GM20000 (cell line): ENCODE measurements at places on chromosomes 1 and 21.

DNA sequence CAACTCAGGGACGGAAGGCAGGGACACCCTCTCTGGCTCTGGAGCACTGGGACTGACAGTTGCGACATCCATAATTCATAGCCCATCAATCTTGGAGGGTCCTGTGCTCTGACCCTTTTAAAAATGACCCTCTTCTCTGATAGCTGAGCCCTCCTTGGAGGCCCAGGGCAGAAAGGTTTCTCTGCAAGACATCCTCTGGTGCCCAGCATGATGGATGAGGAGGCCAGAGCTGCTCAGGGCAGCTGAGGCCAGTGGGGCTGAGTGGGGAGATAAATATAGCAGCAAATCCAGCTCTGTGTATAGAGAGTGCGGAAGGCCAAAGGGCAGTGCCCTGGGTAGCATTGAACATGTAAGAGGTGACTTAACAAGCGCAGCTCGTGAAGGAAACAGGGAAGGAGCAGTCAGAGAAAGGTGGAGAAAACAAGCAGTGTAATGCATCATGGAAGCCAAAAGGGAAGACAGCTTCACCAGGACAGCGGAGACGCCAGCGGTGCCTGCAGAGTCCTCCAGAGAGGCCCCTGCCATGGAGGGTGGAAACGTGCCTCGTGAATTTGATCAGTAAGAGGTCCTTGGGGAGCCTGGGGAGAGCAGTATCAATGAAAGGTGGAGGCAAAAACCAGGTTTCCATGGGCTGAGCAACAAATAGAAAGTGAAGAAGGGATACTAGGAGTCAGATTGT lies 50.4 kb upstream of the FMOD start:
- DNase-seq = no peak

GRCh38 chr1:8540971-8541370 lies 223.1 kb downstream of the SLC45A1 start:
- no peak for DNase-seq

DNA sequence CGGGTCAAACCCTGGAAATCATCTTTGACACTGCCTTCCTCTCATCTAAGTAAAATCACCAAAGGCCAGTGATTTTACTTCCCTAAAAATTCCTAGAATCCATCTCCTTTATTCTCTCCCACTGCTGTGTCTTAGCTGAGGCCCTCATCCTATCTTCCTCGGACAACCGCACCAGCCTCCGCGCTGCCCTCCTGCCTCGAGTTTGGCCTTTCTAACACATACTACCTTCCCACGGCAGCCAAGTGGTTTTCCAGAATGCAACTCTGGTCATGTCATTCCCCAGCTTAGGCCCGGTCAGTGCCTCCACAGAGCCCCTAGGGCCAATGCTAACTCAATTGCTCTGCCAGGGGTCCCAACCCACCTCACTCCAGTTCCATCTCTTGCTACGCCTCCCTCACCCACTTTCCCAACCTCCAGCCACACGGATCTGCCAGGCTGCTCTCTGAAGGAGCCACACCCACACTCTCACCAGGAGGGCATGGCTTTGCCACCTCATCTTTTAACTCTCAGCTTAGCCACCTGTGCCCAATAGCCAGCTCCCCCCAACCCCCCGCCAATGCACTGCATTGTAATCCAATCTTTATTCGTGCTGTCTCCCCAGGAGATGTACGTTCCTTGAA lies 6.8 kb downstream of the TMEM9 start:
- DNase-seq = no peak

GRCh38 chr1:201702936-201703335 lies 126.0 kb upstream of the IPO9 start:
- no peak for DNase-seq

DNA sequence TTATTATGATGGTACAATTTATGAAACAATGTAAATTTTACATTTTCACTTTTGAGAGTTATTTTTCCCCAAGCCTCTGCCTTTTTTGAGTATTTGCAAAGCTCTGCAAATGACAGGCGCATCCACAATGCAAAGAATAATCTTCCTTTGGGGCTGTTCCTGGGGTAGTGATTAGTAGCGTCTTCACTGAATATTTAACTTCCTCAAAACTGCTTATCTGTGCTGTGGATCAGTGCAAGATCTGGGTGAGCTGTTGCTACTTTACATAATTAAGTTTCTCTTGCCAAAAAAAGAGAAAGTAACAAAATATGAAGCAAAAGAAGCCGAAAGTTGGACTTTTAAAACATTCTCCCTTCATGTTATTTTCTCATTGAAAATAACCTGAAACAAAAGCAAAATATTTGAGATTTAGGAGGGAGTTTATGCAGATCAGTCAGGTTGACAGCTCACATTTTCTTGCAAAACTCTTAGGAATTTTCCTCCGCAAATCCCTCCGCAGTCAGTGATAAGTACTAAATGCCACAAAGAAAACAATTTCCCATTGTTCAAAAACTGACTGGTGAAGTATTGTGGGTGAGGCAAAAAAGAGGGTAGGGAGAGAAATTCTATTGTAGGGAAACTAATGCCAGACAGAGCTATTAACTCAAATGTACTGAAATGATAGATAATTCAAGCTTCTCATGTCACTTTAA lies 276.4 kb upstream of the B3GALT2 start:
- no peak for DNase-seq

- DNase-seq = no peak
These were observed 22.1 kb upstream of the POU2F1 start for GRCh38 chr1:167198518-167199133.

DNA sequence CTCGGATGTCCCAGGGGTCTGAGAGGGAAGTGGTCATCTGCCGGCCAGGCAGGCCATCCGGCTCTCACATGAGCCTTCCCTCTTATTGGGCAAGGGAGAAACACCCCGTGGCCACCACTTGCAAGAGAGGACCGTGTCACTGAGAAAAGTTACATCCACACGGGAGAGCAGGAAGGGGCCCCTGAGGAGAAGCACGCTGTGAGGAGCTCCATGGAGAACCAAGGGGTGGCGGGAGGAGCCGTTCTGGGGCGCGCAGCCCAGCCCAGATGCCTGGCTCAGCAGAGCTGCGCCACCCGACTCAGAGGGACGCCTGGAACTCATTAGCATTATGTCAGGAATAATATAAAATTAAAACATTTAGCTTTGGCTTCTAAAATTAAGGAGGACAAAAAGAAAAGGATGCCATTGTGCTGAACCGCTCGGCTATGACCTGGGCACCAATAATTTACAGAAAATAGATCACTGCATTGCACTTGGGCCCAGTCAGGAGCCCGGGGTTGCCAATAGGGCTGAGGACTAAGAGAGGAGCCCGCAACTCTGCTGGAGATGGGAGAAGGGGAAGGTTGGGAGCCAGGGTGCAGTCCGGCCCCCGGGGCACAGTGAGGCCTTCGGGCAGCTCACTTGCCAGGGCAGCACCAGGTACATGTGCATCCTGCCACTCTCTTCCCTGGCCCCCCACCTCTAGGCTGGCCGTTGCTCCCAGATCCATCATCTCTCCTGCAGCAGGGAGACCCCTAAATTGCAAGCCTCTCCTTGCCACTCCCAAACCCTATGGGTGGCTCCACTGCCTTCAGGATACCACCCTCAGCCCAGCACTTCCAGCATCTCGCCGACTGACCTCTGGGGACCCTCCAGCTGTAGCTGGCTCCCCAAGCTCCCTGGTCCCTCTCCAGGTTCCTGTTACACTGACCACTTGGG lies 84.8 kb downstream of the DMRTB1 start:
- DNase-seq = no peak

- DNase-seq = no peak
These were observed 15.6 kb upstream of the BOLA1 start for GRCh38 chr1:149883598-149884247.

DNA sequence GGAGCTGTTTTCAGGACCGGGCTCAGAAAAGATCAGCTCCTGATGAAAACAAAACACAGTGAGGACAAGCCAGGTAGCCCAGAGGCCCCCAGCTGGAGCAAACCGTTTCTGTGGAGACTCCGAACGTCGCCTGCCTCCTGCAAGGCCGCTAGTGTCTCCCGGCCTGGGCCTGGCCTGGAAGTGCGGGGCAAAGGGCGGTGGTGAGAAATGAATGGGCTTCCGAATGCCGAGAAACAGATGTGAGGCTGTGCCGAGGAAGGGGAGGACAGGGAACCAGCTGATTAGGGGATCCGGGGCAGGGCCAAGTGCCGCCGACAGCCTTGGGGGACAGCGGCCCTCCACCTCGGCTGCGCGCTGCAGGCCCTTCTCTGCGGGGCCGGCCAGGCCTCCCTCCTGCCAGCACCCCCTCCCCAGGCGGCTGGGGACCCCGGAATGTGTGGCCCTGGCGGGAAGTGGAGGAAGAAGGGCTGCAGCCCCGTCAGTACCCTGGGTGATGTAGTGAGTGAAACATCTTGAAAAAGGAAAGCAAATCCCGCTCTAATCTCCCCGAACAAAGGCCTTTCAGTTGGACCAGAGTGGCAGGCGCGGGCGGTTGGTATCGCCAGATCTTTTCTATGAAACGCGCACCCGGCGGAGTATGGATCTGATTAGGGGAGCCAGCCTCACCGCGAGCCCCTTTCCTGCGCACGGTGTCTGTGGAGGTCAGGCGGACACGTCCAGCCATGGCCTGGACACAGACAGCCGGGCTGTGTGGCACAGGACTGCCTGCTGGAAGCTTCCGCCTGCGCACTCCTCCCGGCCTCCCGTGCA lies 52.6 kb downstream of the PRDM16 start:
- no peak for DNase-seq

GRCh38 chr1:184287001-184287400 lies 99.8 kb upstream of the C1orf21 start:
- DNase-seq = no peak

GRCh38 chr1:36707221-36707620 lies 224.5 kb upstream of the CSF3R start:
- DNase-seq = no peak

- DNase-seq = no peak
These were observed 81.1 kb upstream of the HMGB4 start for GRCh38 chr1:33782776-33783175.

DNA sequence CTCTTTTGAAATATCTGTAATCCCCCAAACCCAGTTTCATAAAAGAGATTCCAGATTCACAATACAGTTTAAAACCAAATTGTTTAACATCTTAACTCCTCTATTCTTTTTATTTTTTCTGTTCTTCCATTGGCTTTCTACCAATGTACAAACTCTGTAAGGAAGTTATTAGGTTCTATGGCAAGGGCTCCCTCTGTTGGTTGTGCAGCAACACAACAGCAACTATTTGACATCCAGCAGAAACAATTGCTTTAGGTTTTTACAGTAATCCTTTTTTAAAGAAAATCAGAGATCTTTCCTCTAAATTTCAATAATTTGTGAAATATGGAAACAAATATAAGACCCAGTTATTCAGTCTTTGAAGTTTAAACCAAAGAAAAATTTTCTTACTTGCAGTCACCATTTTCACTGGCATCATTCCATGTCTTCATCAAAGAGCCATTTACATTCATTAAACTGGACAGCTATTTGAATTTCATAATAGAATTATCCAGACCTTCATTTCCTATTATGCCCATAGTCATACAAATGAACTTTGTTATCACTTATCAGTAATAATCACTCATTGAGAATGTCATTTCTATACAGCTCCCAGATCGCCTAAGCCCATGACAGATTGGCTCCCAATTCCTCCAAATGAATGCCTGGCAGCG lies 46.5 kb upstream of the RNF11 start:
- peak; percentile 72 for DNase-seq

DNA sequence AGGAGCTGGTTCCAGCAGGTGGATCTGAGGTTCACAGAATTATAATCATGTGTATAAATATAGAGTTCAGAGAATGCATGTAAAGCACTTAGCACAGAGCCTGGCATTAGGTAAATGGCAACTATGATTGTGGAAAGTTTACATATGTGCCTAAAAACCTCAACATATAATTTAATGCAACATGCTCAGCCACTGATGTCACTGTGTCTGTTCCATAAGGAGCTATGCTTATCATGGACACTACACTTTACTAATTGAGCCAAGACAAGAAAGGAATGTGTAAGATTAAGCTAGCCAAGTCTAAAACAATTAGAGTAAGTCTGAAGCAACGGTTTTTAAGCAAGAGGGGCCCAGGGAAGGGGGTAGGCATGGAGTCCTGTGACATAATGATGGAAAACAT lies 61.5 kb downstream of the GNG12 start:
- no peak for DNase-seq

DNA sequence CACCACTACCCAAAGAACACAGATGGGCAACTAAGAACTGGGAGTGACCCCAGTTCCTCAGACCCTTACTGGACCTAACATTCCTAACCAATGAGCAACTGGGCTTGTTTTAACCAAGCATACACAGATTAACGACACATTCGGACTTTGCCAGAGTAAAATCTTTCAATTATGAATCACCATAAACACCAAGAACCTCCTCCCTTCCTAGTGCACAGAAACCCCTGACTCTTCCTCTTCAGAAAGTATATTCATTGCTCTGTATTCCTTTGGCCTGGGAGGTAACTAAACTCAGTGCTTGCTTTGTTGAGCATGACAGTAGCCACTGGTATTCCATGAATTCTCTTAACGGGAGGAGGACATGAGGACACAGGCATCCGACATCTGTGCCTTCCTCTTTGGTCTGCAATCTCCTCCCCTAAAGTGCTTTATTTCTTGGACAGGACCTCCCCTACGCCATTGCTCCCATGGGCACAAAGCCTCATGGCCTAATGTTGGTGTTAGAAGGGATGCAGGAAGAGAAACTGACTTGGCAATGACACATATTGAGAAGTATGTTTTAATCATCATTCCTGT lies 42.7 kb downstream of the SEC16B start:
- no peak for DNase-seq

DNA sequence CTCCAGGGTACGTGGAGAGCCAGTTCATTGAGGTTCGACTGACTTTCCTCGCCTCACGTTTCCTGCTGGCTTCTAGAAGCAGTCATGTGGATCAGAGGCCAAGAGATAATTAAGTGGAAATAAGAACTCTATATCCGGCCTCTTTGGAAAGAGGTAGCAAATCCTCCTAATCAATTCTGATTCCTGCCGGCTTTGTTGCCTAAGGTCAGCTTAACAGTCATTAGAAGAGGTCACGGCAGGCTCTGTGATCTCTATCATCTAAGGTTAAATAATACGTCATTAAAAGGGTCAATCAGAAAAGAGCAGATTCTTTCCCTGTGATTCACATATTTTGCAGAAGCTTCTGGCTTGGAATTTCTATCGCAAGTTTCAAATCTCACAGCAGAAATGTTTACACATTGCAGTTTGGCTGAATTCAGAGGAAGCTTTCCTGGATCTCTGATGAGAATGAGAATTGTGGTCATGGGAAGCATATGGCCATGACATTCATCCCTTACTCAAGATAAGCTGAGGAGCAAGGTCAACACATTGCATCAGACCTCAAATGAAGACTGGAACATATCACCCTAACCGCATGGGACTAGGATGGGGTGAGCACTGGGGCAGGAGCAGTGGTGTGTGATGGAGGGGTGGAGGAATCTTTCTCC lies 189.4 kb downstream of the PBX1 start:
- DNase-seq = no peak

- DNase-seq = no peak
These were observed 92.3 kb upstream of the TARDBP start for GRCh38 chr1:10920063-10920626.

DNA sequence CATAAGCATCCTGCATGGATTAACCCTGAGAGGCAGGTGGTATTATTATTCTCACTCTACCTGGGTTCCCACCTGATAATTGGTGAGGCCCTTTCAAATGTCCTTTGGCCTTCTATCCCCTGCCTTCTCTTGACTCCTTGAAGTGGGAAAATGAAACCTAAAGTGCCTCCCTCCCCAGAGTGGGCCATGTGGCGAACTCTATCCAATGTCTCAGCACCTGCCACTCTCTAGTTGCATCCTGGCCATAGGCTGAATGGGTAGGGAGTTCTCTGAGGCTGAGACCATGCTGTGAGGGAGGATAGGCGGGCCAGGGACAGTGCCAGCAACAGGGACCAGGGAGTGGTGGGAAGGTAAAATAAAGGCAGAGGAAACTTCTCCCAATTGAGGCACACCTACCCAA lies 35.3 kb downstream of the ELF3 start:
- DNase-seq = no peak
